Cerebellar nuclear complex (tissue), 1 donor: ENCODE measurements at places on chromosomes 5 and 9.

DNA sequence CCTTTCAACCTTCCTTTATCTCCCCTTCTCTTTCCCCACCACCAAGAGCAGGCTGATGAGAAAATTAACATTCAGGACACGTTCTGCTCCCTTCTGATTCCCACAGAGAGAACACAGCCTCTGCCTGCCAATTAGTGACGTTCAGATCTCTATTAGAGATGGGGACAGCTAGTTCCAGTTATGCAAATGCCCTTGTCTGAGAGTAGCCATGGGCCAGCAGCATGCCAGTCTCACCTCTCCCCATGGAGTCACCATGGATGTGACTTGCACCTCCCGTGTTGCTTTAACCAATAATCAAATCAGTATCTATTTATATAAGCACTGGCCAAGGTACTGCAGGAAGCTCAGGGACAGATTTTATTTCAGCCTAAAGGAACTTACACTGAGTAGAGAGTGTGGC lies 61.3 kb downstream of the KCNIP1 start:
- DNase-seq, result no peak

GRCh38 chr9:137705443-137705863 lies 86.6 kb downstream of the EHMT1 start:
- DNase-seq, result no peak

GRCh38 chr5:119291877-119292276 lies 63.9 kb upstream of the TNFAIP8 start:
- DNase-seq, result no peak

DNA sequence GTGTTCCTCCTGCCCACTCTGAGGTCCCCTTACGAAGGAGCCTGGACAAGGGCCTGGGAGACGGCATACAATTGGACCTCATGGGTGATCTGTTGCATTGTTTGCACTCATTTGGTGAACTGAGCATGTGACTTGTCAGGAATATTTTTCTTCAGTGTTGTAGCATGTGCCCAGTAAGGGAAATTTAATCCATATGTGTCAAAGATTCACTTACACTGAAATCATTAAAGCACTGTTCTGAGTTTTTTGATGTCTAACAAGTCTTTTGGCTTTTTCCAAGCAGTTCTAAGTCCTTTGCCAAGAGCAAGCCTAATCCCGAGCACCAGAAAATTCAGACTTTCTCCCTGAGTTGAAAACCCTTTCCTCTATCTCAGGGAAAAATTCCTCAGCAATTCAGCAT lies 61.6 kb upstream of the RPS23 start:
- DNase-seq, result no peak

DNA sequence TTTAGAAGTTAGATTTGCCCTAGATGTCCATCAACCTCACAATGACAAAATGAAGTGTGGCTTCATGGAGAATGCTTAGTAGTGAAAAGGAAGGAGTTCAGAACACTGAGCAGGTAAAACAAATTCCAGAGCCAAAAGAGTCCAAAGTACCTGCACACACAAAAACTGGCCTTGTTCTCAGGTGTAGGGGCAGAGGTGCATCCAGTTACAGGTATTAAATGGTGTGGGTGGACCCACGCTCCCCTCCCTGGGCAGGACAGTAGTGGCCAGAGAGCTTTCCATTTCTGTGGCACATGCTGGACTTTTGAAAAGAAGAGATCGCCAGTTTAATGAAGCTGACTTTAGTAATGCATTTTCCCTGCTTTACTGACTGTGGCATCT lies 47.2 kb downstream of the SECISBP2 start:
- no peak for DNase-seq

DNA sequence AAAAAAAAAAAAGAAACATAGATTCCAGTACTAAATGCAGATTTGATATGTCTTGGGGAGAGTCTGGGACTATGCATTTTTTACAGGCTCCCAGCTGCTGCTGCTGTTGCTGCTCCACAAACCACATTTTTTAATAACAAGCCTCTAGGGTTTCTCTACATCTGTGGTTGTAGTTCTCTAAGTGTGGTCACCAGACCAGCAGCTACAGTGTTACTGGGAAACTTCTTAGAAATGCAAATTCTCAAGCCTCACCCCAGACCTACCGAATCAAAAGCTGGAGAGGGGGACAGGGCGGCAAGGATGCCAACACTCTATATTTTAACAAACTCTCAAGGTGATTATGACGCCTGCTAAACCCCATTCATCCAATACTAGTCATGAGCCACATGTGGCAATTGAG lies 293.4 kb upstream of the PTGER4 start:
- no peak for DNase-seq

- DNase-seq, result no peak
Observed at GRCh38 chr9:131419716-131420115, 25.8 kb downstream of the PRRC2B start.

GRCh38 chr5:63963080-63963735 lies 963 bp upstream of the HTR1A start:
- DNase-seq, result no peak

GRCh38 chr9:114347675-114348074 lies 18.0 kb downstream of the ORM2 start:
- no peak for DNase-seq

GRCh38 chr5:90169078-90169477 lies 240.5 kb downstream of the CETN3 start:
- DNase-seq, result no peak
